ENCODE measurements at places on chromosomes 5 and 9.
A peak's percentile ranks its signal among the peaks of the same experiment; 100 is the strongest.

DNA sequence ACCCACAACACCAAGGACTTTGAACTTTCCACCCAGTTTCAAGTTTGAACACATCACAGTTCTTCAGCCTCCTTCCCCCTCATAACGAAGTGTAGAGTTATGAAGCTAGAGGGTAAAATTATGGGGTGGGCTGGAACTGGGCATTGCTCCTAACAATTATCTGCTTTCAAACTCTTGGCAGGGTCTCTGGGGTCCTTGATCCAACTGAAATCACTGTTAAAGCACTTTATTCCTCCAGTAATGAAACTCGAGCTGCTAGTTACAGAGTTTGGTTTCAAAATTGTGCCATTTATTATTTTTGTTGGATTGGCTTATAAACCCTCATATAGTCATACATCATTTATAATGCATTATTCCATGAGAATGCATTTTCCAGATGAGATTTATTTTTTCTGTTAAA is 158.5 kb downstream of the RGS3 start:
- no peak for DNase-seq

DNA sequence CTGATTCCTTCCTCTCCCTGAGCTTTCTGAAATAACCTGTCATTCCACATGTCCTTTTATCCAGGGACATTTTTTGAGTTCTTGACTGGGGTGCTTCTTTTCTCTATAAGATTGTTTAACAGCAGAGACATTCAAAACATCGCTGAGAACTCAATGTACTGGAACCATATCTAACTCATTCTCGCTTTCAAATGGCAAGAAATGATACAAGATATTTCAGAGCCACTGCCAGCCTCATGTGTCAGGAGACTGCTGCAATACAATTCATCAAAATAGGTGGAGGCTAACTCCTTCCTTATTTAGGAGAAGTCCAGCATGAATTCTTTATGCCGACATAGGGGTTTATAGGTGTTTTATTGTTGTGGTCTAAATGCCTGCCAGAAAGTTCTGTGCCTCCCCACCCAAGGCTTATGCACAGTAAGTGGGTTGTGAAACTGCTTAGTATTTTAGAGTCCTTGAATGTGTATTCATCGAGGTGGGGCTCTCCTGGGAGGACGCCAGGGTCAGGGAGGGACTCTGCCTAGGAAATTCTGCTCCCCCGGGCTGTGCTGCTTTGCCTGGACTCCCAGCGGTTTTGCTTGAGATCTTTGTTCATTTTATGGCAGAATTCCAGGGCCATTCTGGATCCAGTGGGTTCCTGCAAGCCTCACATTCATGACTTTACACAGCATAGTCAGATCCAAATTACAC is 53.9 kb downstream of the ZNF474 start:
- no peak for DNase-seq

DNA sequence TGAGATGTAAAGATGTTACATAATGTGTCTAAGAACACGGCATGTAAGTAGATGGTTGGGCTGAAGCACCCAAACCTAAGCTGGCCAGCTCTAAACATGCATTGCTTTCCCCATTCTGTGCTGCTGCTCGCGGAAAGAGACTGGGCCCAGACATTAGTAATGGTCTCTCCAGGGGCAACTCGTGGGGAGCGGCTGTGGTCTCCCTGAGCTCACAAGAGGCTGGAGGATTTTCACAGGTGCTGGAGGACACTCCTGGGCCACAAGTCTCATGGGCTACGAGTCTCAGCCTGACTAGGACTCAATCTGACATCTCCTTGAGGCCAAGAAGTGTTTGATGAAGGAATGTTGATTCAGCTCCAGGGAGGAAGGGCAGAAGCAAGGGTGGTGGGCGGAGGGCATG is 92.7 kb upstream of the PTCH1 start:
- DNase-seq, result no peak

- DNase-seq, result peak; percentile 1
Observed at GRCh38 chr9:4750023-4750673, 9.1 kb upstream of the AK3 start.

- peak; percentile 25 for DNase-seq
Observed at GRCh38 chr9:16726718-16727451, 143.6 kb downstream of the BNC2 start.

GRCh38 chr5:14547666-14548065 is 33.9 kb upstream of the OTULINL start:
- no peak for DNase-seq

DNA sequence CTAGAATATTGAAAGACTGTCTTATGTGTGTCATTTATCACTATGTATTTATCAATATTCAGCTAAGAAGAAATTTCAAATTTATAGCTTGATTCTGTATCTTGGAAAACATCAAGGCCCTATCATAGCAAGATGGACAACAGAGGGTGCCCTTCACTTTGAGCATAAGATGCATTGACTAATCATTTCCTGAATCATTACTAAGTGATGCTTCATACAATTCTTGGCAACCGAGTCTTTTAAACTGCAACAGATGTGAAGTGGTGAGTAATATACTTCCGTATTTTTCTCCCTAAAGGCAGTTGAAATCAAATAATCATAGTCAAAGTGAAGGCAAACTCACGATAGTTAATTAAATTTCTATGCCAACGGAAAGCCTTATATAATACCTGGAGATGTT is 318.6 kb upstream of the RGMB start:
- peak; percentile 77 for DNase-seq

DNA sequence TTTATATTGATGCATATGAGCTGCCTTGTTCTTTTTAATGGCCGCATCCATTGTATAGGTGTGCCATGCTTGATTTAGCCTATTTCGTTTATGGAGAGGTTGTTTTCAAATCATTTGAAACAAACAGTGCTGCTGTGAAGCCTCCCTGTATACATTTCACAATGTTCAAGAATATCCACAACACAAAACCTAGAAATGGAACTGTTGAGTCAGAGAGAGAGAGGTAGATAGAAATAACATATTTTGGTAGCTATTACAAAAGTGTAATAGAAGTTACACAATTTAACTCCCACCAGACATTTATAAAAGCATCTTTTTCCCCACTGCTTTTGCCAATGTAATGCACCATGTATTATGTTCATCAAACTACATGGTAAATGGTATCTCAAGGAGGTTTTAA is 82.0 kb downstream of the FRMD3 start:
- DNase-seq, result no peak

- no peak for DNase-seq
Observed at GRCh38 chr9:94150890-94151650, 66.8 kb downstream of the PTPDC1 start.

DNA sequence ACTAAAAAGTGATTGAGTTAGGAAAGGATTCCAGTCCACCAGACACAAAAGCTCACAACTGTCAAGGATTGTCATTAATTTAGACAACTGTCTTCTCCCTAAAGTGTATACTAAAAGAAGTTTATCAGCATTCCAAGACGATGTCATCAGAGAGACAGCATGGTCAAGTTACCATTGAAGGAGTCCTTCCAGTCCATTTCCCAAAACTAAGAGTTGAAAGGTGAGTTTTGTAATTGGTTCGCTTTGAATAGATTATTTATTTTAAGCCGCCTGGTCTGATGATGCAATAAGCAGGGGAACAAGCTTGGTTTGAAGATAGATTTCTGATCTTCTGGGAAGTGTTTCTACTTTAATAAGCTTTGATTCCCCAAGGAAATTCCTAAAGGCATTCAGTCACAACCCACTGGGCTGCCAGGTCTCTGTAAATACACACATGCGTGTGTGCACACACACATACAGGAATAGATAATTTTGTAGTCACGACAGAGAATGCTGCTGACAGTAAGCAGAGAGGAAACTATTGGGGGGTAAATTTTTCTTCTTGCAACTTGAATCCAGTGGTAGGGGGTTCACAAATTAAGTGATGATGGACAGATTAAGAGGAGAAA is 234.8 kb downstream of the PIK3R1 start:
- DNase-seq, result no peak

DNA sequence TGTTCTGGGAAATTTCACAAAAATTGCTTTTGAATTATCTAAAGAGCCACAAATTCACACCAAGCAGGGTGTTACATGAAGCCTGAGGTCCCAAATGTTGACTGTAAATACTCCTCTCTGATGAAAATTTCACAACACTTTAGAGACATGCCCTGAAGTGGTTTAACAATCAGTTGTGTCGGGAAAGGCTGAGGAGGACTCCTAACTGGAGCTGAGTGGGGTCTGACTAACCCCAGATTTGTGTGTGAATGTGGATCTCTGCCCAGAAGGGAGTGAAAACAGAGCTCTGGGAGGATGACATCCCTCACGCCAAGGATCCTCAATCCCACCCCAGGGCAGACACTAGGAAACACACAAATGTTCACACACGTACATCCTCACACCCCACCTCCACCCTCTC is 31.1 kb upstream of the GRXCR2 start:
- DNase-seq, result no peak

- DNase-seq, result no peak
Observed at GRCh38 chr5:98786191-98786853, 12.9 kb downstream of the RGMB start.

- no peak for DNase-seq
Observed at GRCh38 chr5:71934322-71934721, 173.0 kb upstream of the MAP1B start.

GRCh38 chr9:81633952-81634854 is 55.1 kb downstream of the TLE1 start:
- no peak for DNase-seq

DNA sequence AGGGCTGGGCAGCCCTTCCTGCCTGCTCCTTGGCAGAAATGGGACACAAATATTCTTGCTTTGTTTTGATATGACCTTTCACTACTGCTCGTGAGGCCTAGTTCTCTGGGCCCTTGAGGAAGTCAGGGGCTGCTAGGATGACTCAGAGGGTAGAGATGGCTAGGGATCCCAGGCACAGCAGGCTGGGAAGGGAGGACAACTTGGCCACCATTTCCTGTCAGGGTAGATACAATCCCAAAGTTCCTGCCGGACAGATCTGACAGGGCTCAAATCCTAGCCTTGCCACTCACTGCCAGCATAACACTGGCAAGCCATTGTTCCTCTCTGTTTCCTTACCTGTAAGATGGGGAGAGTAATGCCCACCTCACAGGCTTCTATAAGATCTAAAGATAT is 31.7 kb upstream of the MEIKIN start:
- DNase-seq, result no peak

DNA sequence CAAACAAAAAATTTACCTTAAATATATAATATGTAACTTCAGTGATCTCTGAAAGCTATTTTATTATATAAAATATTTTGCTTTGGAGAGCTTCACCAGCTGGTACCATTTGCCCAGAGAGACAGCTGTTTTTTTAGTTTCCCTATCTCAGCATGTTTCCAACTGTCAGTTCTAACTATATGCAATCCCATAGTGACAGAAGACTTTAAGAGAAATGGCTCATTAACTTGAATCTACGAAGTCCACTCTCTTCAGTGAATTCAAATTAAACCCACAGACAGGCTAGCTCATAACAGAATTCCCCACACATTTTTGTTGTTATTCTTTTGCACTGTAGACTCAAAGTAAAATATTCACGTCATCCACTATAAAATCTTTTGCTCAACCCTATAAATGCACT is 251.8 kb upstream of the POU5F2 start:
- DNase-seq, result no peak

- no peak for DNase-seq
Observed at GRCh38 chr5:12566441-12566840, 662.2 kb upstream of the CTNND2 start.

- DNase-seq, result no peak
Observed at GRCh38 chr9:97847474-97848214, 5.4 kb upstream of the FOXE1 start.

- no peak for DNase-seq
Observed at GRCh38 chr5:96687812-96688453, 25.8 kb downstream of the CAST start.

- DNase-seq, result no peak
Observed at GRCh38 chr5:31412324-31412723, 119.6 kb downstream of the DROSHA start.

DNA sequence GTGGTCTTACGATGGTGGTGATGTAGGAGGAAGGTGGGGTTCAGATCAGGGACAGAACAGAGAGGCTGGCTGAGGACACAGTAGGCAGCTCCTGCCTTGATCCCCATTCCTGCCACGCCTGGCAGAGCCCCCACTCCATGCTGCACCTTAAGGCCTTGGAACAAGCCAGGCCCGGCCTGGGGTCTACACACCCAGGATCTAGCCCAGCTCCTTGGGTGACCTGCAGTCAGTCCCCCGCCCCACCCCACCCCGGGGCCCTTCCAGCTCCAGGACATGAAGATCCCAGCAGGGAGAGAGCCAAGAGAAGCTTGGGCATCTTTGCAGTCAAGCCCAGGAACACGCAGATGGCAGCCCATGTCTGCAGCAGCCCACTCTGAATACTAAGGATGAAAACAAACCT is 34.7 kb downstream of the WHRN start:
- no peak for DNase-seq

- no peak for DNase-seq
Observed at GRCh38 chr5:9020996-9021395, 524.9 kb downstream of the SEMA5A start.

- DNase-seq, result no peak
Observed at GRCh38 chr9:129909851-129910250, 74.6 kb downstream of the USP20 start.

DNA sequence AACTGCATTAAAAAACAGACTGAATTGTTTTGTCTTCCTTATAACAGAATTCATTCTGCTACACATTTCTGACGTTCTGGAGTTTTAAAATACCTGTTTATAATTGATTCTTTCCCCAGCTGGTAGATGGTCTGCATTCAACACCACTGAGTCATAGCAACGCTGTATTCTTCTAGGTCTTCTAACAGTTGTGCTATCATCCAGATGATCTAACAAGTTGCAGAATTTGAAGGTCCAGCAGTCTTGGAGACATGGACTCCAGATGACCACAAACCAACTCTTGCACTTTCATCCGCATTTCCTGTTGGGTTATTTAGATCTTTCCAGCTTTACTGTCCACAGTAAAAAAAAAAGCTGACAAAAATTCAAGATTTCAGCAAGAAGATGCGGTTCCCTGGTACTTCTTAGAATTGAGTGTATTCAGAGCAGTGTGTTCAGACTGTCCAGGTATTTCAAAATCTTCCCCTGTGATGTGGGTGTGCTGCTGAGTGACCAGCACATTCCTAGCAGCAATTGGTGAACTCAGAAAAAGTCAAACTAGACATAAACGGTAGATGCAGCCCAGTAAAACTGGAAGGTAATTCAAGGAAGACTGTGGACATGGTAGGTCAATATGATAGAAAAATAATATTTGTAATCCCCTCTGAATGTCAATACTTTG is 50.2 kb downstream of the CSNK1A1 start:
- DNase-seq, result no peak

DNA sequence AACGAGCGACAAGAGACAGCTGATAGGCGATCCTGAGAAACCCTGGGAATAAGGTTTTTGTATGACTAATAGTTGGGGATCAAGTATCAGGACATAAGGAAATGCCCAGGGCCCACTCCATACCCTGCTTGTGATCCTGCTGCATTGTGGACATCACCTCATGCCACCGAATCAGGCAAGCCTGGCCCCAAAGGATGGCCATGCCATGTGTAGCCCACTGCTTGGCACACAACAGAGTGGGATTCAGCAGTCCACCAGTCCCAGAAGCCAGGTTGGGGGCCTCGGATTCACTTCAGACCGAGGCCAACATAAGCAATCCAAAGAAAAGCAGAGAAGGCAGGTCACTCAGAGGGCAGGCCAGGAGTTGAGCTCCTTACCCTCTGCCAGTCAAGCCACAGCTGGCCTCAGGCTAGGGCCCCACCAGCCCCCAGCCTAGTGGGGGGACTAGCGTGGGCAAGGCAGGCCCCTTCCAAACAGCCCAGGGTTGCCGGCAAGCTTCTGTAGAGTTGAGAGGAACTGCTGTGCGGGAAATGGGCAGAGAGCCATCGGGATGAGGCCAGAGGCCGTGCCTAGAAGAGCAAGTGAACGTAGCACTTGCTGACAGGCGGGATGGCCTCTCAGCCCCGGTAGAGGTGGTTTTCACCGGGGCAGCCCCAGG is 5.0 kb downstream of the NOP16 start:
- DNase-seq, result no peak

- DNase-seq, result no peak
Observed at GRCh38 chr5:11797132-11797531, 107.1 kb downstream of the CTNND2 start.

All from SW 1271 (cell line).